ENCODE measurements at places on chromosomes 5 and 9.

DNA sequence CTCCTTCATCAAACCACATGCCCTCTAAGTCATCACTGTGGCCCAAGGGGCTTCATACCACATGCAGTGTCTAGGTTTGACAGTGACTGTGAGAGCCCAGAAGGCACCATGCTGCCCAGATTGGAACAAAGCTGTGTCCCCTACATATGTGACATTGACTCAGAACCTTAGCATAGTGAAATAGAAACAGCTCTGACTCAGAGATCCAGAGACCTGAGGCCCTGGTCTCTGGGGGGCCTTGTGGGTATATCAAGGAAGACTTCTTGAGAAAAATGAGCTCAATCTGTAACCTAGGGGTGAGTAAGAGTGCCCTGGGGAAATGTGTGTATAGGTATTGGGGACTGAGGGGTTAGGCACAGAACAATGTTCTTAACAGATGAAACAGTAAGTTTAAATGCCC lies 7.1 kb upstream of the ENTREP1 start:
- DNase-seq: no peak

DNA sequence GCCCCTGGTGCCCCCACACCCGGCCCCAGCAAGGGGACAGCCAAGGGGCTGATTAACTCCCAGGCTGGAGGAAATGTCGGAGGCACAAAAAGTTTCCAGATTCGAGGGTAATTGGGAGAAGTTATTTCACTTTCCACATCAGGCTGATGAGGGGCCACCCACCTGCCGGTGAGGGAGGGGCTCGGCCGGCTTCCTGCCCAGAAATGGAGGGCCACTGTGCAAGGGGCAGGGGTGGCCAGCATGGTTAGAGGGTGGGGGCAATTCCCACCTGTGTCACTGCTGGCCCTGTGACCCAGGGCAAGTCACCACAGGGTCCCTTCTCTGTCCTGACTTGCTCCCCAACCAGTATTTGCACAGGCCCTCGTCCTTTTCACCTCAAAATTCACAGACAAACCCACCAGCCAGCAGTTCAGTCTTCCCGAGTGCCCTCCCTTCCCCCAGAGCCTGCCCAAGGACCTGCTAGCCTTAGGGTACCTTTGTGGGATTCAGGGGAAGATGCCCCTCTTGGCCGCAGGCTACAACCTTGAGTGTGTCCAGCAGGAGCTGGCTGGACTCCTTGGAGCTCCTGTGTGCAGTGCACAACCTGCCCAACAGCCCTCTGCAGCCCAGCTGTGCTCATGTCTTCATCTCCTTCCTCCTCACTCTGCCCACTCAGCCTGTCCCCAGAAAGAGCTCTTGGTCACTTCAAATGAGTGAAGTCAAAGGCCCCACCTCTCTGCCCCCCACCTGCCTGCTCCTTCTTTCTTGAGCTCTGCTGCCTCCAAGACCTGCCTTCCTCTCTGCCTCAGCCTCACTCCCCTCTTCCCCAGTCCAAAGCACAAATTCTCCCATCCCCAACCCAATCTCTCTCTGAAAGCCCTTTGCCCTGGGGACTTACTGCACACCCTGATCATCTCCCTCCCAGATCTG lies 130.5 kb downstream of the BARX1 start:
- no peak for DNase-seq

- no peak for DNase-seq
Measured at GRCh38 chr5:108636135-108636853, 111.4 kb upstream of the FER start.

GRCh38 chr9:137243626-137244485 lies 2.8 kb downstream of the TUBB4B start:
- no peak for DNase-seq

Data from stromal cell of bone marrow (primary cell).